Activated CD4-positive, alpha-beta T cell treated with anti-CD3 and anti-CD28 coated beads, Interleukin-2, Interleukin-4, amounts not matched to agents 100 ng/mL and 50 ng/mL, durations not matched to agents 16 hours and 8 hours (primary cell): ENCODE measurements at places on chromosomes 6 and 20.
A peak's percentile ranks its signal among the peaks of the same experiment; 100 is the strongest.

DNA sequence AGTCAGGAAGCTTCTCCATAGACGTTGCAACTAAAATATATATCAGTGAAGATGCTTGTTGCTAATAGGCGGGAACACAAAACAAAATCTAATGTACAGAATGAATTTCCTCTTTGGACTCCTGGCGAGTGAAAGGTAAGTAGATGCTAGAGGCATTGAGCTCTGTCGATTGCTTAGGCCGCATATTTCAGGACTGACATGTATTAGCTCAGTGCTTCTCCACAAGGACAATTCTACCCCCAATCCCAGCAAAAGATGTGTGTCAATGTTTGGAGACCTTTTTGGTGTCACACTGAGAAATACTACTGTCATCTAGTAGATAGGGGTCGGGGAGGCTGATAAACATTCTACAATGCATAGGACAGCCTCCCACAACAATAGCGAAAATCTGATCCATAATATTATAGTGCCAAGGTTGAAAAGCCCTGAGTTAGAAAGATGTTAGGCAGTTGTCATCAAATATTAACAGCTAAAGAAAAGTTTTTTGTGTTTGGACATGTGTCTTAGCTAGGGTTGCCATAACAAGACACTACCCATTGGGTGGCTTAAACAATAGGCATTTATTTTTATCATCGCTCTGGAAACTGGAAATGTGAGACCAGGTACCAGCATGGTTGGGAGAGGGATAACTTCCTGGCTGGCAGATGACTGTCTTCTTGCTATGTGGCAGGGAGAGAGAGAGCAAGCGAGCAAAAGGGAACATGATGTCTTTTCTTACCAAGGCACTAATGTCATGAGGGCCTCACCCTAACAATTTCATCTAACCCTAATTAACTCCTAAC, 48.0 kb upstream of the BCAS1 start:
- DNase-seq, result no peak

GRCh38 chr6:99119109-99120031, 171.6 kb upstream of the FBXL4 start:
- peak; percentile 44 for DNase-seq

DNA sequence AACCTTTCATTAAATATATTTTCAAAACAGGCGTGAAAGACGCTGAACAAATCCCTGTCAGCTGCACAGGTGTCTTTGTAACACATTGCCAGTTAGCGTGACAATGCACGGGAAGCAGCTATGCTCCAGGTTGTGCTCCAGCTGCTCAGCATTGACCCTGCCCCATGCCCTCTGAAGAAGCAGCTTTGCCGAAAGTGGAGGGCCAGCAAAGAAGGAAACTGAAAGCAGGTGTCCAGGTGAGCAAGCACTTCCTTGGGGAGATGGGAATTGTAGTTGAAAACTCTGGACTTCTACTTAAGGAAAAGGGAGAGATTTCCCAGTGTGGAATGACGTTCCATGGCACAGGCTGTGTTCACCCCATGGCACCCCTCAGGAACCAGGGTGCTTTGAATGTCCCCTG, 125.7 kb downstream of the TTLL2 start:
- DNase-seq, result no peak

DNA sequence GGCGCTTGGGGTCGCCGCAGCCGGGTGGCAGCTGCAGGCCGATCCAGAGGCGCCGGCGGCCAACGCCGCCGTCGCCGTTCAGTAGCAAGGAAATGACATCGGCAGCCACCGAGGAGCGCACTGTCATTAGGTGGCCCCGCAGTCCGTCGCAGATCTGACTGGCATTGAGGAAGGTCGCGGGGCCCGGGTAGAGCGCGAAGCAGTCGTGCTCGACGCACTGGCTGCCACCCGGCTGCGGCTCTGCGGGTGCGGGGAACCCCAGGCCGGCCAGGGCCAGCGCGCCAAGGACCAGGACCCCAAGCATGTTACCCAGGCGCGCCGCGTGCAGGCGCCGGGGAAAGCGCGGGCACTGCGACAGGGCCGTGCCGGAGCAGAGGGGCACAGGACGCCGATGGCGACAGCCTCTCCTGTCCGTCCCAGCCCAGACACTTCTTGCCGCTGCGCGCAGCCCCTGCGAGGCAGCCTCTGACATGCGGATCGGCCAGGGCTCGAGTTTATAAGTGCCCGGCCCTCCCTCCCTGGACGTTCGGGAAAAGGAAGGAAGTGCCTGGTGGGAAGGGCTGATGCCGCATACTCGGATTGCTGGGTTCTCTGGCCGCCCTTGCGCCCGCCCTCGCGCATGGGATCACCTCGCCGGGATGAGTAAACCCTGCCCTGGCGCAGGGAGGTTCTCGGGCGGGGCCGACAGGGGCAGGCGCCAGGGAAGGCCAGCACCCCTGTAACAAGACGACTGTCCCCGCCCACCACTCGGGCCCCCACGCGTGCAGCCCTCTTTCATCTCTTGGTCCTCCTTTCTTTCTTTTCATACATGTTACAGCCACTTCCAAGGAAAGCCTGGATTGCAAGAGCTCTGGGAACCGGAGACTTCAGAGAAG, at the start of gene THBD:
THBD (minus strand) TSS at position 472 of the 875 bp plus-strand sequence; CDS start at position 304, 168 bp downstream.
- DNase-seq, result peak; percentile 20

DNA sequence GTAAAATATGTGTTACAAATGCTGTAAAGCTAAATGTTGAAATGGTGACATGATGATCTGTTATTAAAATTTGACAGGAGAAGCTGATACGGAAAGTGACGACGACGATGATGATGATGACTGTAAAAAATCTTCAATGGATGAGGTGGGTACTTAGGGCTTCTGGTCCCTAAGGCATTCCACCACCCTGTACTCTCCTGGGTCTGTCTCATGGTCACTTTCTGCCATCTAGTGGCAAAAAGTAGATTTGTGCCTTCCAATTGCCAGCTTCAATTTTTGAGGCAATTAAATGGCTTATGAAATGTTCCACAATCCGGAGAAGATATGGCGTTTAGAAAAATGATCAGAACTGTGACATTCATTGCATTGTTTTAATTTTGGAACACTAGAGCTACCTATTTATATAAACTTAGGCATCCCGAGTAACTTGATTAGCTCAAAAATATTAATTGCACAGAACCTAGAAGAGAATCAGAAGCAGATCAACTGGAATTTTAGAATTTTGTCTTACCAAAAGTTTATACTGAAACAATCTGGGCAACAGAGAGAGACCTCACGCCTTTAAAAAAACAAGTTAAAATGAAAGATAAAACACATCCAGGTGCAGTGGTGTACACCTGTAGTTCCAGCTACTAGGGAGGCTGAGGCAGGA, 346.5 kb upstream of the PLCB4 start:
- peak; percentile 53 for DNase-seq
